ENCODE measurements at places on chromosomes 3 and 15.

DNA sequence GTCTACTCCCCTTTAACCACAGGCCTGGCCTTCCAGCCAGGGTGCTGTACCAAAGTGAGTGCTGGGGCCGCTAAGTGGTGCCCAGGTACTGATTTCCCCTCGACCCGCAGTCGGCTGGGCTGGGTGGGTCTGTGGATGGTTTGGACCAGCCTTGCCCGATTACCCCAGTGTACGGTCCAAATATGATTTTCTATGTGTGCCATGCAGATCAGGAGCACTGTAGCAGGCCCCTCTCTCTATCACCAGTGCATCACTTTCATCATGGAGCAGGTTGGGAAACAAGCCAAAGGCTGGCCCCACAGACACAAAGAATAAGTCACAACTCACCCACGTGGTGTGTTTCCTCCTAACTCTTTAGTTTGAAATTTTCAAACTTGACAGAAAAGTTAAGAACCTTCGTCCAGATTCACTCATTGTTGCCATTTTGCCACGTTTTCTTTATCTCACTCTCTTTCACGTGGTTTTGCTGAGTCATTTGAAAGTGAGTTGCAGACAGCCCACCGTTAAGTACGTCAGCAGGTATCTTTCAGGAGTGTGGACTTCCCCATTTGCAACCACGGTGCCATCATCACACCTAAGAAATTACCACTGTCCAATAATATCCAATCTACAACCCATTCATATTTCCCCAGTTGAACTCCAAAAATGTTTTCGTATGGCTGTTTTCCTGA, 37.0 kb downstream of the ZNF710 start:
- peak; percentile 53 for DNase-seq

- no peak for DNase-seq
Measured at GRCh38 chr3:5136211-5136918, 14.3 kb downstream of the ARL8B start.

GRCh38 chr3:126963261-126964190, 19.4 kb upstream of the PLXNA1 start:
- DNase-seq = no peak

DNA sequence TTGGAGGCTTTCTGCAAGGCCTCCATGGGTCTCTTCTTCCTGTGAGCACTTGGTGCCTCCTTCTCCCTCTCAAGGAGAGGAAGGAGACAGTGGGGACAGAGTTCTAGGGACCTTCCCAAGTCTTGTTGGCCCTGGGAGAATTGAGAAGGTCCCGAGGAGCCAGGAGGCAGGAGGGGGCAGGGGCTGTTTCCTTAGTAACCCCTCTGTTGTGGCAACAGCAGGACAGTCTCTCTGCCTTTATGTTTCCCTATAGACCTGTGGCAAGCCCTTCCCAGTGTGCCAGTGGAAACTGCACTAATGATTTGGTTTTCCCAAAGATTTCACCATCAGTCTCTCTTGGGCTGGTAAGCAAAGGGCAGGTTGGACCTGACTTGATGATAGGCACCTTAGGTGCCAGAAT, 87.8 kb upstream of the GALNT15 start:
- DNase-seq = no peak

DNA sequence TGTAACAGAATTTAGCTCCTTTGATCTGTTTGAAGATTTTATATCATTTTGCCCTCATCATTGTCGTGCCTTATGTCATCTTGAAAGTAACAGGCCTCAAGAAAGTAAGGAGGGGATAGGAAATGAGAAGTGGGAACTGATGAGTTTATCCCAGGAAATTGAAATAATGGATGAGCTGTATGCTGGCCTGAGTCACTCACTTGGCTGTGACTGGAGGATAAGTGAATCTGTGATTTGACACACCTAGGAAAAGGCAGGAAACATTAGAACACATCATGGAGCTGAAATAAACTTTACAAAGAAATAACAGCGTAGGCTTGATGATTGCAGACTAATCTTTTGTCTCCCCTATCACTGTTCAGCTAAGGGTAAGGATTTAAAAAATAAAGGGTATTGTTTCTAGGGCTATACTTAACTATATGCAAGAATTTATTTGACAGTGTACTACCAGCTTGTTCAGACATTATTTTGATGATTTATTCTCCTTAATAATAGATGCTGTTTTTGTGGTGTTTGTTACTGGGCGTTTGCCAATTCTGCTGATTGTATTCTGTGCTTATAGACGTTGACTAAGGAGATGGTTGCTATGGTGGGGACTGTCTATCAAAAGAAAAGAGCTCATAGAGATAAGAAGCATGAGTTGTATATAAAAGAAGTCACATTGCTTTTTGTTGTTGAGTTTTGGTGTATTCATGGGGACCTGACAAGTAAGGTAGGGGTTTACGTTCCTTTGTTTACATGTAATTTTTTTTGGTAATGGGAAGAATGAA, 105.6 kb upstream of the ROPN1 start:
- no peak for DNase-seq

DNA sequence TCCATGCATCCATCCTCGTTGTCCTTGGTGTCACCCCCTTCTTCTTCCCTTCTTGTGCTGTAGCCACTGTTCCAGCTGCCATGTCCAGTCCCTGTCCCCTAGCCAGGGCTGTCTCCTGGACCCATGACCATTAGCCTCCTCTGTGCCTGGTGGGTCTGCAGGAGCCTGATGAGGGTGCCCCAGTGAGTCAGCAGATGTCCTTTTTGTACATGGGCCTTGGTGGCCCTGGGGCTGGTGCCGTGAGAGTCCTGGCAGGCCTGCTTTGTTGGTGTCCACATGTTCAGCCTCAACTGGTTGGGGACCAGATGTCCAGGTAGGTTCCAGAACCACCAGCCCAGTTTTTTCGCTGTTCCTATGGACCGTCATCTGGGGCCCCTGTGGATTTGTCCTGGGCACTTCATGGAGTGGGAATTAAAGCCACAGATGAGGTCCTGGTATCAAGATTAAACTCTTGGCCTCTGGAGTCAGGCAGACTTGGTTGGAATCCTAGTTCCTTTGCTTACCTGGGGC, 66.1 kb downstream of the FBLN2 start:
- DNase-seq = no peak

DNA sequence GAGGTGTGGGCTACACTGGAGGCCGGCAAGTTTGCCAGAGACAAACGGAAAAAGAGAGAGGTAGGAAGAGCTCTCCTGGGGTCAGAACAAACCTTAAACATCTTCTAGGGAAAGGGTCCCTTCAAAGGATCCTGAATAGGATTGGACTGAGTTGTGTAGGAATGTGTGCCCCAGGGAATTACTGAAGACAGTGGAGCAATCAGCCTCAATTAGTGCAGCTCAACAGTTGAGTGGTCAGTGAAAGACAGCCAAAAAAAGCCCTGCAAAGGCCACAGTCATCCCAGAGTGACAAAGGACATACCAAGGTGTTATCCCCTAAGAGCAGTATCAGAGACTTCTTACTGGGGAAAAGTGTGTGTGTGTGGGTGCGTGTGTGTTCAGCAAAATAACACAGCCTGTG, 70.3 kb downstream of the NUP210 start:
- DNase-seq = no peak

DNA sequence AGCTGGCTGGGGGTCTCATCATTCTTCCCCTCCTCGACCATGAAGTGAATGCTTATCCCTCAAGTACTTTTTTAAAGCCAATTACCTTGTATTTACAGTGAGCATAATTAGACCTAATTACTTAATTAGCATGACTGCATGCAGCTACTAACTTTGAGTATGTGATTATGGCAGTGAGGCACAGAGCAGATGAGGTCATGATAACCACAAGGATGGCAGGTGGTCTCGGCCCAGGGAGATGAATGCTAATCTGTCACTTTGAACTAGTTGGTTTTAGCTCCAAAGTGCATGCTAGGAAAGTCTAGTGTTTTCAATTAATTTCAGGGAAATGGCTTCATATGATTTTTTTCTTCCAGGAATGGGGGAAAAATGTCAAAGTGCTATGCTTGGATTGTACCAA, 233.8 kb downstream of the NTRK3 start:
- no peak for DNase-seq

DNA sequence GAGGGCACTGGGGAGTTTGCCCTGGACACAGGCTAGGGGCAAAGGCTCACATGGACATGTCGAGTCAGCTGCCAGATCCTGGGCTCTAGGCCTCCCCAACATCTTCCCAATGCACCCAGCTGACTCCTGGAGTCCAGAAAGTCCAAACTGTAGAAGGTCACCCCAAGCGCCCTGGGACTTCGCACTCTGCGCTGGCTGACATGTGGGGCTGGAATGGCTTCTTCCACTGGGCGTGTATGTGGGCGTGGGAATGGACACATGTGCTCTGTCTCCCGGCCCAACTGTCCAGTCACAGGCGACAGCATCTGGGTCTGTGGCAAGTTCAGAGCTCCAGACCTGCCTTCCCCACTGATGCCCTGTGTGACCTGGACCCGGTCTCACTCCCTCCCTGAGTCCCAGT, 13.2 kb upstream of the FURIN start:
- DNase-seq = peak; percentile 54

- DNase-seq = no peak
Measured at GRCh38 chr3:155418407-155418806, 124.9 kb upstream of the STRIT1 start.

GRCh38 chr3:11596387-11596786, 47.3 kb downstream of the VGLL4 start:
- DNase-seq = no peak

- DNase-seq = no peak
Measured at GRCh38 chr3:133750259-133750656, 4.1 kb downstream of the TF start.

DNA sequence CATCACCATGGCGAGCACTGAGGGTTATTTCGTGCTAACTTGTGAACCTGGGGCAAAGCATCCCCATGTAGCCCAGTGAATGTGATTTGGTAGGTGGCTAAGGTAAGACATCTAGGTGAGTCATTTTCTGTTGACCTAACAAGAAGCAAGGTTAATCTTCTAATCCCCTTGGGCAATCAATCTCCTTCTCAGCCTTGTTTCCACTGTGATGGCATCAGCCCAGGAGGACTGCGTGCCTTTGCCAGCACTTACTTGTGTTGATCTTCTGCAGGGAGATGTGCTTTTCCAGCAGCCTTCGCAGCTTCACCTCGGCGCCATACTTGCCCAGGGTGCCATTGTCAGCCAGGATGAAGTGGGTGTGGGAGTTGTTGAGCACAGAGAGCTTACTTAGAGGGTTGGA, 35.7 kb downstream of the TRPM1 start:
- no peak for DNase-seq

- DNase-seq = no peak
Measured at GRCh38 chr3:25043749-25044148, 384.3 kb upstream of the RARB start.

- DNase-seq = no peak
Measured at GRCh38 chr3:177039490-177040274, 157.6 kb downstream of the TBL1XR1 start.
